ENCODE measurements at places on chromosomes 7 and 10. TPM values are rescaled to one million over a fixed set of nuclear protein-coding genes. Genes with fewer than 3 reads are reported as not detected.

- DNase-seq, result no peak
Measured at GRCh38 chr10:75647675-75648074, 216.3 kb downstream of the LRMDA start.

GRCh38 chr10:67112765-67113164 lies 186.9 kb downstream of the LRRTM3 start:
- no peak for DNase-seq

- DNase-seq, result peak; percentile 93
Measured at GRCh38 chr10:125048094-125048864, 106.4 kb downstream of the ZRANB1 start.

DNA sequence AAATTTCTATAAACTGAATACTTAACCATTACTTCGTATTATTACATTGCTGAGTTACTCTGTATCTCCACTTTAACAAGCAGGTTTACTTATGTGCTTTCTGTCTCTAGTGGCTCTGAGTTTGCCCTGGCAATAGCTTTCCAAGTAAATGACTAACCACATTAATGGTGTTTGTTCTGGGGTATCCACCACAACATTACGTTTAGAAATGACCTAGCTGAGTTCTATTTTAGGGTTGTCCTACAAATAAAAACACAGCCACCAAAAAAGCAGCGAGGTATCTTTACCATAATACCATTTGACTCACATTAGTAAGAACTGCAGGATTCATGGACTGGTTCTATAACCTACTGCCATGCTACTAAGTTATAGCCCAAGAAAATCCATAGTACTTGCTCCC lies 83.1 kb downstream of the HIBADH start:
- no peak for DNase-seq

DNA sequence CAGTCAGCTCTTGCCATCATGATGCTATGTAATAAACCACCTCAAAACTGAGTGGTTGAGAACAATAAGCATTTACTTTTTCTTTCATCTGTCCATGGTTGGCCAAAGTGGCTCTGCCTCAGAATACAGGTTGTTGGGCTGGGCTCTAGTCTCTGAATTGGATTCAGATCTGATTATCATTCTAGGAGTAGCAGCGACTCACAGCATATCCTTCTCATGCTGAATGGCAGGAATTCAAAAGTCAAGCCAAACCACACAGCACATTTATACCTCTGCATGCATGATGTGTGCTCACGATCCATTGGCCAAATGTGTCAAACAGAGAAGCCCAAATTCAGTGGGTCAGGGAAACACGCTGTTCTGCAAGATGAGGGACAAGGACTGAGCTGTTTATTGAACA lies 13.6 kb upstream of the GALNT11 start:
- no peak for DNase-seq

DNA sequence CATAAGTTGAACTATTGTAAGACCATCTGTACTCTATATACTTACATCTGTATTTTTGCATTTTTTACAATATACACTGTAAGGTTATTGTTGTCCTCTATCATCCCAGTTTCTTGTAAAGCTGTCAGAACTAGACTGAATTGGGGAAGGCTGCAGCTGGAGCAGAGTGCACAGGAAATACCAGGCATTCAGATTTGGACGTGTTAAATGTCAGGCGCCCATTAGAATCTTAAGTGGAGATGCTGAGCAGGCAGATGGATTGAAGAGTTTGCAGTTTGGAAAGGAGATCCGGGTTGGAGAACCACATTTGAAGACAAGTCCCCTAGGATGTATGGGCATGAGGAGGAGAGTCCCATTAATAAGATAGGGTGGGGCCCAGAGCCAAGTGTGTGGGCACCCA lies 40.4 kb downstream of the MTURN start:
- no peak for DNase-seq

- no peak for DNase-seq
Measured at GRCh38 chr10:52609071-52609470, 163.5 kb downstream of the MBL2 start.

The KIAA1549 gene
- 1.4 TPM for total RNA-seq

The TAS2R3 gene
- 4.8 TPM for total RNA-seq

The UCMA gene
- not detected for total RNA-seq

The BICC1 gene
- 3.5 TPM for total RNA-seq

All from spleen (tissue), 13 donors.